Activated CD4-positive, alpha-beta T cell treated with anti-CD3 and anti-CD28 coated beads, Interleukin-2, amount 10 ng/mL, durations not matched to agents 7 days and 5 days (primary cell): ENCODE measurements at places on chromosomes 5 and 9.
A peak's percentile ranks its signal among the peaks of the same experiment; 100 is the strongest.

DNA sequence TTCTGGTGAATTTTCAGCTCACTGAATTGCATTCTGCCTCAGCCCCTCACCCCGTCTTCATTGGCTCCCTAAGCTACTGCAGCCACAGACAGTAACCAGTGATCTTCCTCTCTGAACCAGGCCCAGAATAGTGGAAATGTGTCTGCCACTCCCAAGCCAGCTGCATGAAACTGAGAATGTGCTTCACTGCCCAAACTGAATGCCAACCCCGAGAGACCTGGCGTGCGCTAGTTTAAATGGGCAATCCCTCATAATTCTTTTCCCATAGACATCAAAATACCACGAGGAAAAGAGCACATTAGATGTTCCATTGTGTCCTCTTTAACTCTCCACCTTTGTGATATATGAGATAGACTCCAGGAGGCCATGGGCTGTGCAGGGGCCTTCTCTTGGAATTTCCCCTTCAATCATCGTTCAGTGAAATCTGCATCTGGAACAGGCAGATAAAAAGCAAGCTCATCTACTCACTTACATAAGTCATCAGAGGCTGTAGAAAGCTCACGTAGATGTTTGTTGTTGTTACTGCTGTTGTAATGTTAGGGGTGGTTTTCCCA is 320.2 kb downstream of the NFIB start:
- no peak for DNase-seq

GRCh38 chr9:96612105-96612965 is 7.3 kb downstream of the CDC14B start:
- DNase-seq: no peak

DNA sequence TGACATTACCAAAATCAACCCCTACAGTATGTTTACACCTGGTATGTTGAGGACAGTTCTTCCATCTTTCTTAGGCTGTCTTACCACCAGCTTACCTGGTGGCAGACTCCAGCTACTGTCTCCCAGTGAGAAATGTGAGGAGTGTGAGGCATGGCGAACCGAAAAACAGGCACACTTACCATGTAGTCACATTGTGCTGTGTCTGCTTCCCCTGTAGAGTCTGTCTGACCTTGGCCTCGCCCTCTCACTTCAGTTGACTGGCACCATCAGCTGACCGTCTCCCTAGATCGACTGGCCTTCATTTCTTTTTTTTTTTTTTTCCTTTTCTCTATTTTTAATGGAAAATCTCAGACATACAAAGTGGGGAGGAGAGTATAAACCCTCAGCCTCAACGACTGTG is 4.9 kb downstream of the ACO1 start:
- DNase-seq: no peak

GRCh38 chr9:7238247-7238637 is 480.5 kb downstream of the KDM4C start:
- DNase-seq: no peak

DNA sequence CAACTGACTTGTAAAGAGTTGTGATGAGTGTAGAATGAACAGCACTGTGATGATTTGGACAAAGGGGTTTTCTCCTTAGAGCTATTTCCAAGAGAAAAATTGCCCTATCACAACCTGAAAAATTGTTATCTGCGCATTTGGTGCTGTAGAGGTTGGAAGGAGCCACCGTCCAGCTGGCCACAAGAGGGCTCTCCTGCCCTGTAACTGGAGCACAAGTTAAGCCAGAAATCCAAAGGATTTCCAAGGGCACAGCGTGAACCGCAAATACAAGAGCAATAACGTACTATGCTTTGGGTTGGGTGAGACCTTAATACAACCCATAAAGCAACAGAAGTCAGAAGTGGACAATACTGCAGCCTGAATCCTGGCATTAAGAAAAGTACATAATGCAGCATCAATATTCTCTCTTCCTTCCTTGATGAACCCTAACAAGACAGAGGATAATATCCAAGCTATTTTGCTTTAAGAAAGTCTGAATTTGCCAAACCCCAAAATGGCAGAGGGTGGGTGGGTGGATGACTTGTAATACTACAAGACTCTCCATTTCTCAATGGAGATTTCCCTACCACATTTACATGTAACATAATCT is 56.8 kb upstream of the SMIM32 start:
- no peak for DNase-seq

GRCh38 chr5:134133995-134134541 is 19.6 kb downstream of the TCF7 start:
- no peak for DNase-seq

DNA sequence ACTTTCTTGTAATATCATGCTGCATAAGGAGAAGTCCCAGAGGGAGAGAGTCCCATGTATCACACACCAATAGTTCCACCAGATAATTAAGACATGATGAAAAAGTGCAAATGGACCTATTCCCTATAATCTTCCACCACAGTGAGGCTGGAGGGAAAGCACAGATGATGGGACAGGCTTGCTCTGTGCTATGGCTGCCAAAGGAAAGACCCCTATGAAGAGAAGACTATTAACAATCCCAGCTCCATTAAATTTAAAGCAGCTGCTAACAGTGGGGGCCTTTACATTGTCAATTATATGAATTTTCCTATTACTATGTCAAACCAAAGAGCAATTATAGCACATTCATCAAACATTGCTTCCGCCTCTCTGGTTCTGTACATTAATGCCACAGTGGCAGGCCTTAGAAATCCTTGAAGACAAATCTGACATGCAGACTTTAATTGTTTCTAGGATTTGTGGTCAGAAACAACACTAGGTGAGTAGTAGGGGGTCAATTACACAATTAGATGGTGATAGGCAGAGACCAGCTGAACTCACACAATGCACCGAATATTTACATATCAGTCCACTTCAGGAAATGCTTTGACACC is 551.3 kb downstream of the TLE1 start:
- no peak for DNase-seq

- DNase-seq: no peak
Observed at GRCh38 chr5:78799266-78800017, 150.9 kb upstream of the LHFPL2 start.

DNA sequence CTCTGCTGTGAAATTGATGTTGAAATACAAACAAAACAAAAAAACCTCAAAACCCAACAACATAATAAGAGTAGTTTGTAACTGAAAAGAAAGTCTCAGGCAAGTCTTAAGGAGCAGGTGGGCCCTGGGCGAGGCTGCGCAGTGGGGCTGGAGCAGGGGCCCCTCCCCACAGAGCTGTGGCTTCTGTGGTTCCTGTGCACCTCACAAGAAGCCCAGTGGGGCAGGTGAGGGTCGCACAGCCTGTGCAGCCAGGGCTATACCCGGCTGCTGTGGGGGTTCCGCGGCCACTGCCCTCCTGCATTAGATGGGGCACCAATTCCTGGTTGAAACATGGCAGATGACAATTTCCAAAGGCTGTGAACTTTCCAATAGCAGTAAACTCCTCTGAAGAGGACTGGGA is 75.3 kb downstream of the TRIO start:
- DNase-seq: no peak

DNA sequence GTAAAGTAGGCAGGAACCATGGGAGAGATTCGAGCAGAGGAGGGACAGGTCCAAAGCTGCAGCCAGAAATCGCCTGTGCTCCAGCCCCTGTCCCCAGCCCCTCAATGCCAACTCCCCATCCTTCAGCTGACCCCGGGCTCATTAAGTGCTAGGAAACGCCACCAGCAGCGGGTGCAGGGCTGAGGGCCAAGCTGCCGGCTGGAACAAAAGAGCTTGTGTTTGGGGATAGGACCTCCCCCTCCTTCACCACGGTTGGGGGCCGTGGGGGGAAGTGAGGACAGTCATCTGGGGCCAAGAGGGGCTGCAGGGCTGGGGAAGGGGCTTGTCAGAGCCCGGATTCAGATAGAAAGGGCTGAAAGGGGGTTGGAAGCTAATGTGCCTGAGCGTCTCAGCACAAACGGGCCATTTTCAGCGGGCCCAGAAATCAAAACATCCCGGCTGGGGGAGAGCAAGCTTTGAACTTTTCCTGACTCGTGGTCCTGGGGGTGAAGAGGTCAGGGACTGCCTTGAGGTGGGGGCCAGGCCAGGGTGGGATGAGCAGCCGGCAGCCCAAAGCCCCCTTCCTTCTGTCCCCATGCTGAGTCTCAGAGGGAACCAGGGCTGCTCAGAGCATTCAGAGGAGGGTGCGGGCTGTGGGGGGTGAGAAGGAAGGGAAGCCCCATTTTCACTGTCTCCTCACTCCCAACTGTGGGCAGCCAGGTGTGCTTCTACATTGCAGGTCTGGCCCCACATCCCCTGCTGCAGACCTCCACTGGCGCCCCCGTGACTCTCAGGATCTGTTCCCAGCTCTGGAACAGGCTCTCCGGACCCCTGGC is 69.4 kb upstream of the DAB2IP start:
- no peak for DNase-seq

GRCh38 chr5:18050776-18051175 is 416.5 kb downstream of the TAF11L14 start:
- no peak for DNase-seq

- no peak for DNase-seq
Observed at GRCh38 chr9:110006657-110007056, 201.3 kb downstream of the C9orf152 start.

GRCh38 chr5:57721226-57721625 is 238.6 kb upstream of the ACTBL2 start:
- no peak for DNase-seq

- no peak for DNase-seq
Observed at GRCh38 chr9:118162716-118163115, 458.5 kb downstream of the TLR4 start.

DNA sequence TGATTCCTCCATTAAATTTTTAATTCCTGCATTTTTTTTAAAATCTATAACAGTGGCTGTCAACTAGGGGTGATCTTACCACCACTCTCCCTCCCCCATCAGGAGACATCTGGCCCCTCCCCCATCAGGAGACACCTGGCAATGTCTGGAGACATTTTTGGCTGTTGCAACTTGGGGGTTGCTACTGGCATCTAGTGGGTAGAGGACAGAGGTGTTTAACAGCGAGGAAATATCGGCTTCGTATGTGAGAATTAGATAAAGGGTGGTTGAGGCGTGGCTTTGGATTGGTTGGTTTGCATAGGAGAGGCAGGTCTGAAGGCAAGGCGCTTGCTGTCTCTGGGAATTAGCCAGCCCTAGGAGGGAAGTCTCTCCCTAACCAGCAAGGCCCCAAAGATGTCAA is 10.5 kb downstream of the CDHR2 start:
- peak; percentile 45 for DNase-seq

- peak; percentile 85 for DNase-seq
Observed at GRCh38 chr5:124649491-124650146, 96.8 kb downstream of the ZNF608 start.

DNA sequence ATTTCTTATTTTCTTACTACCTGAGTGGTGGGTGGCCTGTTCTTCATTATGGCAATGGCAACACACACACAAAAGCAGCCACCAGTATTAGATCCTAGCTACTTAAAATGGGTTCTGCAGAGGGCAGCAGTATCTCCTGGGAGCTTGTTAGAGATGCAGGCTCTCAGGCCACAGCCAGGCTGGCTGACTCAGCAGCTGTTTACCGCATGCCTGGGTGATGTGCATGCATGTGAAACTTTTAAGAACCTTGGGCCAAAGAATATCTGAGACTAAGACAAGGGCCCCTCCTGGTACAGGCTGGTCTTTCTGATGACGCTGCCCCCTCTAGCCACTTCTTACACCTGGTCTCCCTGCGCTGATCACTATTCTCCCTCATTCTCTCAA is 399.0 kb downstream of the MED10 start:
- no peak for DNase-seq

GRCh38 chr9:5435912-5436311 is 1.8 kb downstream of the PLGRKT start:
- no peak for DNase-seq

DNA sequence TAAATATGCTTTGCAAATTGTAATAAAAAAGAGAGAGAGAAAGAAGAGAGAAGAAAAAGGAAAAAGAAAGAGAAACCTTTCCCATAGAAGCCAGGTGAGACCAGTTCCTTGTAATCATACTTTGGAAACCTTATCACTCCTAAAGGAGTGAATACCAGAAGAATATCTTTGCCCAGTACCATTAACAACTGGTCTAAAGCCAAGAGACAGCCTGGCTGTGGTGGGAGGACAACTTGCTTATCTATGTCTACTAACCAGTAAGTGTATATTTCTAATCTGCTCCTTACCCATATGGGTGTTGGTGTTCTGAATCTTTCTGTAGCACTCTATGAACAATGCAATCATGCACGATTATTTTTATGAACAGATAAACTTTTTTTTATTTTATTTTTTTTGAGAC is 10.5 kb upstream of the TXN start:
- DNase-seq: no peak

GRCh38 chr9:135402048-135402738 is 77.4 kb upstream of the PPP1R26 start:
- DNase-seq: no peak

- DNase-seq: no peak
Observed at GRCh38 chr5:33487236-33487635, 46.5 kb downstream of the TARS1 start.

- no peak for DNase-seq
Observed at GRCh38 chr5:31853398-31854135, 214.6 kb downstream of the PDZD2 start.

DNA sequence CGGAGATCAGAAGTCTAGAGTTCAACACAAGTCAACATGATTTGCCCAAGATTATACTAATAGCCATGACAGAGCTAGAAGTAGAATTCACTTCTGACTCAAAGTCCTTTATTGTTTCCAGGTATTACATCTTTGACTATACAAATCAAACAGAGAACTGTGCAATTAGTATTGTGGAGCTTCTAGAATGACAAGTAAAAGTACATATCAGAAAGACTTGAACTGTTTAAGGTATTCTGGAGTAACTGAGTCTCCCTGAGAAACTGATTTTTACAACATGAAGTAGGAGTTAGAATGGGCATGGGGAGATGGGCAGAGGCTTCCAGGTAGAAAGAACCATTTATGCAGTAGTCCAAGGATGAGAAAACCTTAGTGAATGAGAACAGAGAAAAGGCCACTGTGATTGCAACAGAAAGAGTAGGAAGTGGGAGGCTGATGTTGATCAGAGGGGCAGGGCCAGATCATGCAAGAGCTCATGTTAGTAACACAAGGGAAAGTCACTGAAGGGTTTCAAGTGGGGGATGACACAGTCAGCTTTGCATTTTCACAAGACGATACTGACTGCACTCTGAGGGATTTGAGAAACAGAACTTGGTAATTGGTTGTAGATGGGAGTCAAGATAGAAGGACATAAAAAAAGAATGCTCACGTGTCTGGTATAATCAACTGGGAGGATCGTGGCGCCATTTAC is 280.7 kb downstream of the RFX3 start:
- no peak for DNase-seq
